Breast epithelium (tissue), 4 donors: ENCODE measurements at places on chromosomes 7 and 10.

GRCh38 chr7:36795451-36796021, 71.2 kb upstream of the AOAH start:
- H3K27ac ChIP-seq = peak overlapping the region; percentile 64
- DNase-seq = no peak
- H3K4me3 ChIP-seq = no peak overlapping the region
- no peaks in the 10 kb centered on the region for H3K4me1 ChIP-seq
- no peaks in the 10 kb centered on the region for H3K36me3 ChIP-seq

DNA sequence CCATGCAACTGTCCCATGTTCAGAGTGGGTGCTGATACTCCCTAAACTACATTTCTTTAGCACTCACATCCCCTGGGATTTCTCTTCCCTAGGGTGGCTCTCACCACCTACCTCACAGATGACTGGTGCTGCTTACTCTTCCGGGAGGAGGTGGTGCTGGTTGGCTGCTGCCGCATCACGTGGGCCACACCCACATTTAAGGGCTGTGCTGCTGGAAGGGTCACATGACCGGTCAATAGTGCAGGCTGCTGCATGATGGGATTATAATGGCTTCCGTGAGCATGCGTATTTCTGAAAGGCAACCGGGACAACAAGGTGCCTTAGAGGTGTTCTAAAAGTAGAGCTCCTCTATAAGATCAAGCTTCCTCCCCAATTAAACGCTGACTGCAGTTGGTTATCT, 76.8 kb downstream of the CLEC2L start:
- no peak overlapping the region for H3K4me3 ChIP-seq
- H3K36me3 ChIP-seq = no peaks in the 10 kb centered on the region
- no peaks in the 10 kb centered on the region for H3K4me1 ChIP-seq
- H3K27me3 ChIP-seq = no peaks in the 10 kb centered on the region
- H3K27ac ChIP-seq = no peak overlapping the region

GRCh38 chr7:47371733-47372368, 210.1 kb downstream of the TNS3 start:
- no peaks in the 10 kb centered on the region for H3K4me1 ChIP-seq
- no peak overlapping the region for H3K27ac ChIP-seq

DNA sequence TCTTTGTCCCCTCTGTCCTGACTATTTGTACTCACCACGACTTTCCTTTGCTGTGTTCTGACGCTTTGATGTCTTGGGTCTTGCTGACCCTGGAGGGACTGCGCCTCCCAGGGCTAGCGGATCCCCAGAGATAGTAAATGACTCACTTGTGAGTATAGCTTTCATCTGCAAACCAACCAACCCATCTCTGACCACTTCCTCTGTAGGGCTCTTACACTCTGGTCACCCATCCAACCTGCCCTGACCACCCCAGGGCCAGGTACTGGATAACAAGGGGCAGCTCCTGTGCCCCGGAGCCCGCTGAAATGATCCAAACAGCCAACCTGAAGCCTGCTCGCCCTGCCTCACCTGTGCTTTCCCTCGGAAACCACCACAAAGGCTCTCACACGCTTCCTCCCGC, 125.2 kb upstream of the CARD11 start:
- no peak overlapping the region for H3K4me3 ChIP-seq
- no peak overlapping the region for H3K27ac ChIP-seq
- no peaks in the 10 kb centered on the region for H3K27me3 ChIP-seq
- H3K4me1 ChIP-seq = no peaks in the 10 kb centered on the region
- H3K36me3 ChIP-seq = no peaks in the 10 kb centered on the region
- DNase-seq = no peak

GRCh38 chr10:84493361-84493760, 165.0 kb downstream of the CCSER2 start:
- H3K27ac ChIP-seq = no peak overlapping the region
- H3K4me1 ChIP-seq = no peaks in the 10 kb centered on the region
- no peaks in the 10 kb centered on the region for H3K36me3 ChIP-seq
- no peaks in the 10 kb centered on the region for H3K27me3 ChIP-seq
- DNase-seq = no peak

GRCh38 chr7:93316730-93317129, 84.6 kb downstream of the VPS50 start:
- DNase-seq = no peak
- H3K36me3 ChIP-seq = no peaks in the 10 kb centered on the region
- H3K27ac ChIP-seq = no peak overlapping the region
- no peaks in the 10 kb centered on the region for H3K4me1 ChIP-seq
- H3K4me3 ChIP-seq = no peak overlapping the region

- DNase-seq = peak; percentile 2
- H3K36me3 ChIP-seq = no peaks in the 10 kb centered on the region
- H3K4me1 ChIP-seq = no peaks in the 10 kb centered on the region
Observed at GRCh38 chr10:130470973-130471372, 334.8 kb downstream of the GLRX3 start.

GRCh38 chr10:98262571-98262970, 5.4 kb downstream of the LOXL4 start:
- no peak overlapping the region for H3K4me3 ChIP-seq
- no peaks in the 10 kb centered on the region for H3K4me1 ChIP-seq
- no peak for DNase-seq
- no peaks in the 10 kb centered on the region for H3K36me3 ChIP-seq

- H3K27me3 ChIP-seq = no peaks in the 10 kb centered on the region
- H3K27ac ChIP-seq = no peak overlapping the region
- H3K4me3 ChIP-seq = no peak overlapping the region
- no peaks in the 10 kb centered on the region for H3K4me1 ChIP-seq
- H3K36me3 ChIP-seq = no peaks in the 10 kb centered on the region
Observed at GRCh38 chr7:150947761-150948651, 30.1 kb downstream of the KCNH2 start.

DNA sequence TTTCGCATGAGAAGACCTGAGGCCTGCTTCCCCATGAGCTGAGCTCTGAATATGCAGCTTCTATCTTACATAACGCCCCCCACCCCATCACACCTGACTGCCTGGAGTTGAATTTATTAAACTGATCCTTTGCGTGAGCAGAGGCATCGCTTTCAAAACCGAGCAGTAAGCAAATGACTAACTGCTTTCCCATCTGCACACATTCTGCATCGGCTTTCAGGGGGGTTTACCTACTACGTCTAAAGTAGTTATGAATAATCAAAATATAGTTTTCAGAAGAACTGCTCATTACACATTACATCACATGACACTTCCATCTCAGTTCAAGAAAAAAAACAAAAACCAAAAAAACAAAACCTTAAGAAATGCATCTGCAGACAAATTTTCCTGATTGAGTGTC, 54.7 kb upstream of the EGR2 start:
- DNase-seq = no peak
- H3K27me3 ChIP-seq = no peaks in the 10 kb centered on the region
- H3K4me3 ChIP-seq = no peak overlapping the region
- no peak overlapping the region for H3K27ac ChIP-seq

GRCh38 chr7:6392712-6393666, 54.8 kb downstream of the DAGLB start:
- H3K27me3 ChIP-seq = no peaks in the 10 kb centered on the region
- H3K36me3 ChIP-seq = no peaks in the 10 kb centered on the region
- H3K27ac ChIP-seq = peak overlapping the region; percentile 70

GRCh38 chr10:70515035-70515667, 36.6 kb downstream of the PALD1 start:
- no peak overlapping the region for H3K27ac ChIP-seq
- H3K27me3 ChIP-seq = no peaks in the 10 kb centered on the region

DNA sequence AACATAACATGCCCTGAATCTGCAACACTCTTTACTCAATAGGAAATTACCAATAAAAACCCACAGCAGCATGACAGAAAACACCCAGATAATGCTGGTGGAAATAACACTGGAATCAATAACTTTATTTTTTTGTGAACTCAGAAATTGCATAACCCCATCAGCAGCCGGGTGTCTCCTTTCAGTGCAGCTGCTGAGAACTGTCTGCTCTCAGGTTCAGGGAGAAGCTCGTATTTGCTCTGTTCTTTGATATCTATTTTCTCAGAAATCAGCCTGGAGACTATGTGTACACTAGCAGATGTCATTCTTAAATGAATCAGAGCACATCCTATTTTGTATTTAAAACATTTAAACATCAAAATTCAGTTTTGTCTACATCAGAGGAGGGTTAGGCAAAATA, 506.0 kb downstream of the POM121L12 start:
- no peaks in the 10 kb centered on the region for H3K27me3 ChIP-seq
- DNase-seq = no peak
- no peak overlapping the region for H3K27ac ChIP-seq
- no peak overlapping the region for H3K4me3 ChIP-seq
- no peaks in the 10 kb centered on the region for H3K36me3 ChIP-seq
- no peaks in the 10 kb centered on the region for H3K4me1 ChIP-seq

DNA sequence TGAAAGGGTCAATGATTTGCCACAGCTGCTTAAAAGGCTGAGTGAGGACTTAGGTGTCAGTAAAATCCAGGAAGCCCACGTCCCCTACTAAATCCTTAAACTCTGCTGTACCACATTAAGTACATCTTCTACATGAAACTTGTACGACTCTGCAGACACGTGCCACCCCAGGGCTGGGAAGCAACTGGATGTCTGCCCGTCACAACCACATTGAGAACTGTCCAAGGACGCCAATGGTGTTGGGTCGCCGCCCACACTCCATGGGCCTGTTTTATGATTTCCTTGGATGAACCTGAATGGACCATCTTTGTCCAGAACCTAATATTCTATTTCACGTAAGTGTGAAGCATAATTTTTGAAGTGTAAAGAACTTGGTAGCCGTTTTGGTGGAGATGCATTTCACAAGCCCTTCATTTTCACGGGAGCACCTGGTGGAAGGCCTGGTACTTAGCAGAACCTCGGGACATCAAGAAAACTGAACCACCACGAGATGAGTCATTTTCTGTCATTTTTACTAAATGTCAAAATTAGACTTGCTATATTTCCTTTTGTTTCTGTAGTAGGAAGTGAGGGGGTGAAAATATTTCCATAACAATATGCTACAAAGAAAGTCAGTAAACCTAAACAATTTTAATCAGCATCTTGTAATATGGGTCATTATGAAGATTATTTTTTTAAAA, 134.9 kb downstream of the SFMBT2 start:
- H3K36me3 ChIP-seq = no peaks in the 10 kb centered on the region
- DNase-seq = no peak
- H3K4me1 ChIP-seq = no peaks in the 10 kb centered on the region

DNA sequence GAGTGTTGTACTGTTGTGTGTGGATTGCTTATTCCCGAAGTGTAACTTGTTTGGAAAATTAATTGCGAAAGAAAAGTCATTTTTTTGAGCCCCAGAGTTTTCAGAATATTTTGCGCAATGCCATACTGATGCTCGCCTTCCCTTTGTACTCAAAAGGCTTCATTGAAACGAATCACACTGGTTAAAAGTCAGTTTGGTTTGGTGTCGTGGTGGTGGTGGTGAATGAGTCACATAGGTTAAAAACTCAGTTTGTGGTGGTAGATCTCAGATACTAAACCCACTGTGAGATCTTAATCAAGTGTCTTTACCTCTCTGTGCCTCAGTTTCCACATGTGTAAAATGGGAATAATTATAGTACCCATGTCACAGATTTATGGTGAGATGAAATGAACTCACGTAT, 61.1 kb upstream of the IL6 start:
- H3K27ac ChIP-seq = no peak overlapping the region
- no peak for DNase-seq
- no peaks in the 10 kb centered on the region for H3K36me3 ChIP-seq
- no peaks in the 10 kb centered on the region for H3K4me1 ChIP-seq
- H3K4me3 ChIP-seq = no peak overlapping the region

- H3K27me3 ChIP-seq = no peaks in the 10 kb centered on the region
- H3K27ac ChIP-seq = no peak overlapping the region
- no peak for DNase-seq
- no peak overlapping the region for H3K4me3 ChIP-seq
- no peaks in the 10 kb centered on the region for H3K36me3 ChIP-seq
Observed at GRCh38 chr7:113093561-113093960, 6.9 kb upstream of the GPR85 start.

DNA sequence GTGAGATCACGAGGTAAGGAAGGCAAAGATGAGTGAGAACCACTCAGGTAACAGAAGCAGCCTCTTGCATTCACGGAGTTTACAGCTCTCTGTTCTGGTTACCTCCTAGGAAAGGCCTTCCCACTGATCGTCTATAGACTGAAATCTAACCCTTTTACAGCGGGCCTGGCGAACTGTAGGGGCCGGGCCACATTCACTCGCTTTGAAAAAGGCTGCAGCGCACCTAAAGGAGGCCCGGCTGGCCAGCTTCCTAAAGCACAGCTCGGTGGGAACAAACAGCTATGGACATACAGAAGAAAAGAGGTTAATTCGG, 565 bp downstream of the ATP5MK start:
- H3K36me3 ChIP-seq = no peaks in the 10 kb centered on the region
- DNase-seq = no peak
- peaks cover 9% of the 10 kb centered on the region for H3K4me1 ChIP-seq
- H3K27me3 ChIP-seq = no peaks in the 10 kb centered on the region
- peak overlapping the region; percentile 98 for H3K4me3 ChIP-seq
- peak overlapping the region; percentile 87 for H3K27ac ChIP-seq

GRCh38 chr7:157904866-157905570, 568.2 kb downstream of the DNAJB6 start:
- H3K27ac ChIP-seq = no peak overlapping the region
- no peaks in the 10 kb centered on the region for H3K27me3 ChIP-seq
- no peaks in the 10 kb centered on the region for H3K36me3 ChIP-seq
- H3K4me3 ChIP-seq = no peak overlapping the region
- peak; percentile 31 for DNase-seq
- no peaks in the 10 kb centered on the region for H3K4me1 ChIP-seq

- no peaks in the 10 kb centered on the region for H3K4me1 ChIP-seq
- peak within 1 kb of the TSS; percentile 85 for H3K4me3 ChIP-seq
- H3K36me3 ChIP-seq = no peaks in the 10 kb centered on the region
- no peaks in the 10 kb centered on the region for H3K27me3 ChIP-seq
- H3K27ac ChIP-seq = peak within 1 kb of the TSS; percentile 81
Observed at GRCh38 chr7:92836489-92836999, at the start of gene CDK6. Gene CDK6, minus strand, starts transcription at chr7:92836573. Its CDS starts 3,250 bp downstream, at chr7:92833323.

DNA sequence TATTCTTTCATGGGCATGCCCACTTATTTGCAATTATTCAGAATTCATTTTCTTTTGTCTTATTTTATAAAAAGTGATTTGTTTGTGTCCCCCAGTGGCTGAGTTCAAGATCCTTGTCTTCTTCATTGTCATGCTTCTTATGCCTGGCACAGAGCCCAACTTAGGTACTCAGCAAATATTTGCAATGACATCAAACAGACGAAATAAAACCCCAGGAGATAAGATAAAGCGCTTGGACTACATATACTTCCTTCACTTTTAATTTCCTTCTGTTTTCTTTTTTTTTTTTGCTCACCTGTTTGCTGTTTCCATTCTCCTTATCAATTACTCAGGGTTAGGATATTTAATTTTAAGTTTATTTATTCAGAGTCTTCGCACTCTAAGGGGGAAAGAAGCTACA, 225.0 kb downstream of the SDHAF3 start:
- no peak for DNase-seq
- no peaks in the 10 kb centered on the region for H3K4me1 ChIP-seq
- H3K4me3 ChIP-seq = no peak overlapping the region
- H3K27me3 ChIP-seq = no peaks in the 10 kb centered on the region
- H3K36me3 ChIP-seq = no peaks in the 10 kb centered on the region

- no peak overlapping the region for H3K4me3 ChIP-seq
- H3K4me1 ChIP-seq = no peaks in the 10 kb centered on the region
- no peaks in the 10 kb centered on the region for H3K36me3 ChIP-seq
- H3K27me3 ChIP-seq = no peaks in the 10 kb centered on the region
- no peak for DNase-seq
Observed at GRCh38 chr10:32961895-32962369, 3.9 kb upstream of the ITGB1 start.

- no peaks in the 10 kb centered on the region for H3K4me1 ChIP-seq
- no peak for DNase-seq
- peak overlapping the region; percentile 49 for H3K27ac ChIP-seq
- no peaks in the 10 kb centered on the region for H3K36me3 ChIP-seq
- H3K27me3 ChIP-seq = no peaks in the 10 kb centered on the region
Observed at GRCh38 chr10:110425684-110426293, 71.9 kb upstream of the DUSP5 start.

GRCh38 chr10:29788113-29788512, 153.3 kb upstream of the SVIL start:
- H3K27ac ChIP-seq = no peak overlapping the region
- DNase-seq = no peak
- no peak overlapping the region for H3K4me3 ChIP-seq
- H3K27me3 ChIP-seq = no peaks in the 10 kb centered on the region
- no peaks in the 10 kb centered on the region for H3K4me1 ChIP-seq
